ENCODE measurements at places on chromosomes 6 and 20.

- no peak for DNase-seq
Measured at GRCh38 chr6:42790549-42791181, 8.8 kb downstream of the BICRAL start.

DNA sequence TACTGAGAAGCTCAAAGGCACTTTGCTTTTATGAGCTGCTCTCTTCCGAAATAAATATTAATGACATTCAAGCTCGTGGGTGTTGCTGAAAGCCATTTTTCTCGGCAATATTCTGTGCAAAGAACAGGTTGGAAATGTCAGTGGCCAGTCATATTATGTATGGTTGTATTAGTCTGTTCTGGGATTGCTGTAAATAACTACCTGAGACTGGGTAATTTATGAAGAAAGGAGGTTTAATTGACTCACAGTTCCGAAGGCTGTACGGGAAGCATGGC is 32.1 kb downstream of the TUBB2B start:
- DNase-seq = no peak

- DNase-seq = no peak
Measured at GRCh38 chr20:58149437-58150091, 78.9 kb downstream of the ANKRD60 start.

DNA sequence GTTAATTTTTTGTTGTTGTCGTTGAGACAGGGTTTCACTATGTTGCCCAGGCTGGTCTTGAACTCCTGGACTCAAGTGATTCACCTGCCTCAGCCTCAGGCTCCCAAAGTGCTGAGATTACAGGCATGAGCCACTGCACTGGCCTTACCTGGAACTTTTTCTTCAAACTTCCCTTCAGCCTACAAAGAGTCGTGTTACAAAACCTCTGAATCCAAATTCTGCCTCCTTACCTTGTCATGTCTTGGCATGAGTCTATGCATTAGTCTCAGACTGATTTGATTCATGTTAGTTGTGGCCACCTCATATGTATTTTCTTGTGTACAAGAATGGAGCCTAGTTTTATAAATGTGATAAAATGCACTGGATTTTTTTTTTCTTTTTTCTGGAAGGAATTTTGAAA is 172.1 kb downstream of the PRL start:
- DNase-seq = no peak

- DNase-seq = no peak
Measured at GRCh38 chr6:5869676-5870075, 137.0 kb downstream of the NRN1 start.

DNA sequence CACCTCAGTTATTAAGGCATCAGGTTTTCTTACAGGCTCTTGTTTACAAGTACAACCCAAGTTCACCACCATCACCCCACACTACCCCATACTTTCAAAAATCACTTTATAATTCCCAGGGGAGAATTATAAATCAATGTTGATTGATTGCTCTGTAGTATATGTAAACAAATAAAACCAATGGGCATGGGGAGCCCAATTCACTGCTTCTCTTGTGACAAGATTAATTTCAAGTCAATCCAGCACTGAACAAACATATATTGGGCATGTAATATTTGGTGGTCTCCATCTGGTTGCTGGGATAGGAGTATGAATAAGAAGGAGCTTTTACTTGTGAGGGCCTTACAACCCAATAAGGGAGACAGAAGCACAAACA is 95.8 kb downstream of the CLVS2 start:
- no peak for DNase-seq

DNA sequence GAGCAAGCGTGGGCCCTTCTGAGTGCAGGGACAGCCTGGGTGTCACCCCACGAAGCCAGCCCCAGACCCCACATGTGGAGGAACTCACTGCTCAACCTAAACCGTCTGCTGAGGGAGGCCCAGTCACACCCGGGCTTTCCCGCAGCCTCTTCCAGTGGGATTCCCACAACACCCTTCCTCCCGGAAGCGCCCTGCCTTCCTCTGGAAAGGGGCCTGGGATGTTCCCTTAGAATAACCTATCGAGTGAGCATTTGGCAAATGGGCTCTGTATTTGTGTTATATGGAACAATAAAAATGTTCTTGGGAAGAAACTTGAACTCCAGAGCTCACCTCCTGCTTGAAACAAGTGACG is 100.0 kb upstream of the DUSP22 start:
- no peak for DNase-seq

GRCh38 chr6:158031381-158032353 is 50.0 kb downstream of the SYNJ2 start:
- peak; percentile 28 for DNase-seq
